NCI-H226 (cell line): ENCODE measurements at places on chromosomes 4 and X.

DNA sequence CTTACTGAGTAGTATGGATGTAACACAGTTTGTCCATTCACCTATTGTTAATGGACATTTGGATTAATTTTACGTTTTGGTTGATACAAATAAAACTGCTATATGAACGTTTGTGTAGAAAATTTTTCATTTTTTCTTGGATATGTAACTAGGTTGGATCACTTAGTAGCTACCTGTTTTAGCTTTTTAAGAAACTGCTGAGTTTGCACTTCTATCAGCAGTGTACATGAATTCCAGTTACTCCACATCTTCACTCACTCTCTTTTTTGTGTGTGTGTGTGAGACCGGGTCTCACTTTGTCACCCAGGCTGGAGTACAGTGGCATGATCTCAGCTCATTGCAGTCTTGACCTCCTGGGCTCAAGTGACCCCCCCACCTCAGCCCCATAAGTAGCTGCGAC is 15.4 kb downstream of the LARP1B start:
- DNase-seq: no peak

DNA sequence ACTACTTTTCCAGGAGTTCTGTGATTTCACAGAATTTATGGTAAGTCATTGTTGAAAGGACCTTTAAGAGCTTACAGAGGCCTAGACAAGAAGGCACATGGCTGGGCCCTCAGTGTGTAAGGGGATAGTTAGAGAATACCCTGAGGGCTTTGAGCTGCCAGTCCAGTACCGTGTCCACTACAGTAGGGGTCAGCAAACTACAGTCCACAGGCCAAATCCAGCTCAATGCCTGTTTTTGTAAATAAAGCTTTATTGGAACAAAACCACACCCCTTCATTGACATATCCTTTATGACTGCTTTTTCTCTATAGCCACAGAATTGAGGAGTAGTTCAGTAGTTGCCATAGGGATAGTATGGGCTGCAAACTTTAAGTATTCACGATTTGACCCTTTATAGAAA is 176.2 kb downstream of the MID1 start:
- no peak for DNase-seq

- peak; percentile 17 for DNase-seq
Observed at GRCh38 chr4:38177035-38177546, 216.9 kb downstream of the PTTG2 start.

- no peak for DNase-seq
Observed at GRCh38 chrX:47607091-47607490, 12.6 kb downstream of the SYN1 start.
